Femur (tissue), 1 donor: ENCODE measurements at places on chromosomes 1 and 21.

DNA sequence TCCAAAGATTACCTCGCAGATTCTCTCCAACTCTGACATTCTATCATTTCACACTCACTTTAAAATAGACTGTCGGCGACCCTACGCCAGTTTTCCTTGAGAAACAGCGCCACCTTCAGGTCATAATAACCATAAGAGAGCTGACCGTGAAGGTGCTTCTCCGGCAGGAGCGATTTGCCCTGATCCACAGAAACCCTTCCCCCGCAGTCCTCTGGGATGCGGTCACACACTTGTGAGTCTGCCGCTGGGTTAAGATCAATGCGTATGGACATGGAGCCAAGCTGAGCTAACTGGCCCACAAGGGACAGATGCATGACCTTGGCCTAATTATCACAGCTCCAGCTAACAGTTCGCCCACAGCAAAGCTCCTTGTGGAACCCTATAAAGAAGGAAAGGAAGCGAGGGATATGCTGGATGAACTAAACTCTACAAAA lies 32.8 kb upstream of the IFNAR2 start:
- DNase-seq = peak; percentile 77

GRCh38 chr21:46207006-46207919 lies 21.3 kb downstream of the LSS start:
- no peak for DNase-seq

DNA sequence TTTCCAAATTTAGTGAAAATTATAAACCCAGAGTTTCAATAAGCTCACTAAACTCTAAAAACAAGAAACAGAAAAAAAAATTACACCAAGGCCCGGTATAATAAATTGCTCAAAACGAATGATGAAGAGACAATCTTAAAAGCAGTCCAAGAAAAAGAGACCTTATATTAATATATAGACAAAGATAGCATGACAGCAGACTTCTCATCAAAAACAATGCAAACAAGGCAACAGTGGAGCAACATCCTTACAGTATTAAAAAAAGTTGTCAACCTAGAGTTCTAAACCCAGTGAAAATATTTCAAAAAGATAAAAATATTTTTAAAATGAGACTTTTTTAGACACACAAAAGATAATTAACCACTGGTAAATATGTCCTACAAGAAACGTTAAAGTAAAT lies 46.7 kb downstream of the KIFAP3 start:
- no peak for DNase-seq

DNA sequence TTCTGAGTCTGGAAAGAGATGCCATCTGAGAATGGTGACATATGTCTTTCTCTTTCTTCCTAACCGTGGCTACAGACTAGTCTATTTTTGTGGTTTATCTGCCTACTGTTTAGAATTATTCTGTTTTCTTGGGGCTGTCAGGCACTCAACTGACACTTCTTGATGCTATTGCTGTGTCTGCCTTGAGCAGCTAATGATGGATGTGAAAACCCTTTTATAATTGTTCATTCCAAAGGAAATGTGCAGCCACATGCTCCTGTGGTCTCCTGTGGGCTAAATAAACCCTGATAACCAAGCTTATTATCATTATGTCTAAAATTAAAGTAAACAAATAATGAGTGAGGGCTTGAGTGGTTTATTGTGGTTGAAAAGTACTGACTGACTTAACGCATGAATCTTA lies 52.7 kb upstream of the CXADR start:
- no peak for DNase-seq

DNA sequence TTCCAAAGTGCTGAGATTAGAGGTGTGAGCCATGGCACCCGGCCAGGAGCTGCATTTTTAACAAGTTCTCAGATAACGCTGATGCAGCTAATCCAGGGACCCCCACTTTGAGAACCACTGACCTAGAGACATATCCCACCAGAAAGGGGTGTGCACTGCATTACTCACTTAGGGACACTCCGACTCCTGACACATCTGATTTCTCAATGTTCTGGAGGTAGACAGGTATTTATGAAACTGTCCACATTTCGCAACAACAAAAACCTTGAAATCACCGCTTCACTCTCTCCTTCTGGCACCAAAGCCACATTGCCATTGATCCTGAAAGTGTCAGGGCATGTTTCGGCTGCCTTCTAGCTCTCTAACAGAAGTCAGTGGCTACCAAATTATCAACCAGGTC lies 23.2 kb upstream of the CAMTA1 start:
- no peak for DNase-seq

DNA sequence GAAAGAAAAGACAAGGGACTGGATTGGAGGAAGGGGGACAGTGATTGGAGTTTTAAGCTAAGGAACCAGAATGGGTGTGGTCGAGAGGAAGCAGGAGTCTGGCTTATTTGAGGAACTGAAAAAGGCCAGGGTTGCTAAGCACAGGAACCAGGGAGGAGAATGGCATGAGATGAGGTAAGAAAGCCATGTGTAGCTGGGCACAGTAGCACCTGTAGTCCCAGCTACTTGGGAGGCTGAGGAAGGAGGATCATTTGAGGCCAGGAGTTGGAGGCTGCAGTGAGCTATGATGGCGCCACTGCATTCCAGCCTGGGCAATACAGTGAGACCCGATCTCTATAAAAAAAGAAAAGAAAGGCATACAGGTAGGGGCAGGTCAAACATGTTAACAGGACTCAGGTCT lies 8.1 kb upstream of the KHDRBS1 start:
- no peak for DNase-seq

GRCh38 chr1:96651517-96651916 lies 70.1 kb upstream of the PTBP2 start:
- no peak for DNase-seq
